Liver (tissue), 10 donors: ENCODE measurements at places on chromosomes 3 and 15. TPM values are rescaled to one million over a fixed set of nuclear protein-coding genes. Genes with fewer than 3 reads are reported as not detected.

DNA sequence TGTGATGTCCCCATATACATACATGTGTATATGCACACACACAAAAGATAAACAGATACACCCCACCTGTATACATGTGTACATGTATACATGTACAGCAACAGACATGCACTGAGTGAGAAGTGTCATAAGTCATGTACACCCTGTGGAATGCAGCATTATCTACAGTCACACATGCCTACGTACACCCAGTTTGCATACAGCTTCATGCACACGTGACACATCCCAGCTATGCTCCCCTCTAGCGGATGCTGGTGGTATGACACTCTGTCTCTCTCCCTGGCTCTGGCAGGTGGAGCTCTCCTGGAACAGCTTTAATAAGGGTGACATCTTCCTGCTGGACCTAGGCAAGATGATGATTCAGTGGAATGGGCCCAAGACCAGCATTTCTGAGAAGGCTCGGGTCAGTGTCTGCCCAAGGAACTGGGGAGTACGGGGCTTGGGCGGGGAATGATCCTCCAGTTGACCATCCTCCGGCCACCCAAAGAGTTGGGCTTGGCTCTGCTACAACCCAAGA, 6.3 kb downstream of the VILL start:
- peak; percentile 87 for DNase-seq
- no peak overlapping the region for H3K4me3 ChIP-seq
- H3K36me3 ChIP-seq: no peaks in the 10 kb centered on the region
- H3K27me3 ChIP-seq: no peaks in the 10 kb centered on the region
- peaks cover 6% of the 10 kb centered on the region for H3K4me1 ChIP-seq

GRCh38 chr3:16262174-16262573, 2.6 kb downstream of the DPH3 start:
- H3K4me3 ChIP-seq: no peak overlapping the region
- H3K36me3 ChIP-seq: no peaks in the 10 kb centered on the region
- H3K4me1 ChIP-seq: peaks cover 31% of the 10 kb centered on the region
- no peak overlapping the region for H3K27ac ChIP-seq

- peaks cover 5% of the 10 kb centered on the region for H3K4me1 ChIP-seq
- H3K27ac ChIP-seq: no peak overlapping the region
- H3K36me3 ChIP-seq: peaks cover 3% of the 10 kb centered on the region
- no peak overlapping the region for H3K4me3 ChIP-seq
These were observed 6.9 kb downstream of the IFT122 start for GRCh38 chr3:129446926-129447325.

- no peaks in the 10 kb centered on the region for H3K36me3 ChIP-seq
- DNase-seq: no peak
- no peaks in the 10 kb centered on the region for H3K4me1 ChIP-seq
These were observed 711.9 kb downstream of the CADM2 start for GRCh38 chr3:85670634-85671205.

DNA sequence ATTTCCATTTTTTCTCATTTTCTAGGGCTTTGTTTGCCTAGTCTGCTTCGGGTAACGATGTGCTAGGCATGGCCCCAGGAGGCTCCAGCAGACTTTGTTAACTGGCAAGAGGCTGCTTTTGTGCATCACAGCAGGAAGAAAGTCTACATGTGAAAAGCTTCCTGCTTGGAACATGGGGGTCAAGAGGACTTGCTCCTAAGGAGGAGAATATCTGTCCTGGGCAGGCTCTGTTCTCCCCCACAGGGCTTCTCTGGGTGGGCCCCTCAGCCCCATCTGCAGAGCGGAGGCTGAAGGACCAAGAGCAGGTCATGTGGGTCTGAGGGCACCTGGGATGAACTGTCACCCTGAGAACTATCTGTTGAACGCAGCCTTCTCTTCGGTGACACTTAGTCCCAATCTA, 94.7 kb downstream of the CCNL1 start:
- H3K4me3 ChIP-seq: no peak overlapping the region
- H3K27me3 ChIP-seq: no peaks in the 10 kb centered on the region
- no peaks in the 10 kb centered on the region for H3K36me3 ChIP-seq
- H3K27ac ChIP-seq: no peak overlapping the region
- DNase-seq: no peak

GRCh38 chr3:96961576-96961975, 147.2 kb downstream of the EPHA6 start:
- no peak overlapping the region for H3K4me3 ChIP-seq
- H3K4me1 ChIP-seq: no peaks in the 10 kb centered on the region
- no peak for DNase-seq
- no peaks in the 10 kb centered on the region for H3K27me3 ChIP-seq
- H3K27ac ChIP-seq: no peak overlapping the region

- no peaks in the 10 kb centered on the region for H3K36me3 ChIP-seq
- H3K4me3 ChIP-seq: no peak overlapping the region
- H3K27me3 ChIP-seq: no peaks in the 10 kb centered on the region
- DNase-seq: peak; percentile 68
These were observed 22.3 kb upstream of the SMCO1 start for GRCh38 chr3:196537319-196537984.

Gene TUSC7
- total RNA-seq: not detected

Gene DHX30
- 30.4 TPM for total RNA-seq
